ENCODE measurements at places on chromosomes 11 and 22.

DNA sequence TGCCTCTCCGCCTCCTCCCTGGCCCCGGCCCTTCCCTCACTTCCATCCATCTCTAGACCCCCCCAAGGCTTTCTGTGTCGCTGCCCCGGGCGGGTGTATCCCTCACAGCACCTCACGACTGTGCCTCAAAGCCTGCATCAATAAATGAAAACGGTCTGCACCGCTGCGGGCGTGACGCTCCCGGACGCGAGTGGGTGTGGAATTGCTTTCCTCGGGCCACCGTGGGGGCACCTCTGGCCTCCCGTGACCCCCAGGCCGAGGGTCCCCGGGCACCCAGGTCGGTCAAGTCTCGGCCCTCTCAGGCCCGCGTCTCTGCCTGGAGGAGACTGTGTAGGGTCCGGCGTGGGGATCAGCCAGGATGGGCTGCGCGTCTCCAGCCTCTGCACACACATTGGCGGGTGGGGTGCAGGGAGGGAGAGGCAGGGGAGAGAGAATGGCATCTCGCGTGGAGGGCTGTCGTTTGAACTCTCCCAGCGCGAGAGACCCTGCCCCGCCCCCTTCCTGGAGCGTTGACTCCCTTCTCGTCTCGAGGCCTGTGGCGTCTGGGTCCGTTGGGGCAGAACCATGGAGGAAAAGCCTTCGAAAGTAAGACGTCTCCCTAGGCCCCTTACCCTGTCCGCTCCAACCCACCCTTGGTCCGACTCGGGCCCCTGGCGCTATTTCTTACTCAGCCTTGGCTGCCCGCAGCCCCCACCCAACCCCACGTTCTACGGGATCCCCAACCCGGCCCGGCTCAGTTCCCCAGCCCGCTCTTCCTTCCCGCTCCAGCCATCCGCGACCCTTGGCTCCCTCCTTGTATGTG, at the start of gene CATSPERZ:
Gene CATSPERZ, plus strand, starts transcription at position 512 of the 802 bp plus-strand sequence. Its CDS starts 53 bp downstream, at position 565.
- DNase-seq, result no peak

DNA sequence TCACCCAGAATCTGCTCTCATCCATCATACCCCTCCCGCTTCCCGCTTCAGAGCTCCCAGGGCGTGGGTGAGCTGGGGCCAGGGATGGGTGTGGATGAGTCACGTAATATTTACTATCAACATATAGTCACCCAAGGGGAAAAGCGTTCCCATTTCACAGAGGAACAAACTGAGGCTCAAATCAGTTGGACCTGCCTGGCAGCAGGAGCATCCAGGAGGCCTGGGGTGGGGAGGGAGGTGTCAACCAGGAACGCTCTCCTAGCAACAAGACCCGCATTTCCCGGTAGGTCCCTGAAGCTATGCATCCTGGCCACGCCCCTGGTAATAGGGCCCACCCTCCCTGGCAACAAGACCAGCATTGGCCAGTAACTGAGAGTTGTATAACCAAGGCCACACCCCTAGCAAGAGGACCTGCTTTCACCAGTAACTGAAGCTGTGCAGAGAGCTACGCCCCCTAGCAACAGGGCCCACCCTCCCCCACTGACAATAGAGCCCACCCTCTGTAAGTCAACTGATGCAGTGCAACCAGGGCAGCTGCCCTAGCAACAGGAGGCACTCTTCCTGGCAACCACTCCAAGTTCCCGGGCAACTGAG, 32.7 kb upstream of the TXNRD2 start:
- DNase-seq, result no peak

GRCh38 chr11:134579724-134580609, 167.9 kb upstream of the B3GAT1 start:
- no peak for DNase-seq

DNA sequence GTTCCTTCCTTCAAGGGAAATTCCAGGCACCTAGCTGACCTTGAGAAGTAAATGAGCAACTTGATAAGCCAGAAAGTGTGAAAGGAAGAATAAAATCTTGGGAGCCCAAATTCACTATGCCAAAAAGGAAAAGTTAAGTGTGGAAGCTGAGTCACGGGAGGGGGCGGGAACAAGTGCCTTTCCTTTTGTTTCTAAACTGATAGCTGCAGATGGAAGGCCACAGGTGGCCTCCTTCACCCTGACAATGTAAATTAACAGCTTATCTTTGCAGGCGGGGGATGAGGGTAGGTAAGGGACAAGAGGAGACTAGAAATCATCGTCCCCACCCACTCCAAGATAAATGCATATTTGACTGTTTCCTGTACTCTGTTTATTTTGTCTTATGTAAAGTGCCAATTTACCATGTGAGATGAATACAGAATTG, 36.4 kb upstream of the TREH start:
- no peak for DNase-seq

GRCh38 chr11:17775035-17775348, 40.4 kb downstream of the KCNC1 start:
- DNase-seq, result no peak

DNA sequence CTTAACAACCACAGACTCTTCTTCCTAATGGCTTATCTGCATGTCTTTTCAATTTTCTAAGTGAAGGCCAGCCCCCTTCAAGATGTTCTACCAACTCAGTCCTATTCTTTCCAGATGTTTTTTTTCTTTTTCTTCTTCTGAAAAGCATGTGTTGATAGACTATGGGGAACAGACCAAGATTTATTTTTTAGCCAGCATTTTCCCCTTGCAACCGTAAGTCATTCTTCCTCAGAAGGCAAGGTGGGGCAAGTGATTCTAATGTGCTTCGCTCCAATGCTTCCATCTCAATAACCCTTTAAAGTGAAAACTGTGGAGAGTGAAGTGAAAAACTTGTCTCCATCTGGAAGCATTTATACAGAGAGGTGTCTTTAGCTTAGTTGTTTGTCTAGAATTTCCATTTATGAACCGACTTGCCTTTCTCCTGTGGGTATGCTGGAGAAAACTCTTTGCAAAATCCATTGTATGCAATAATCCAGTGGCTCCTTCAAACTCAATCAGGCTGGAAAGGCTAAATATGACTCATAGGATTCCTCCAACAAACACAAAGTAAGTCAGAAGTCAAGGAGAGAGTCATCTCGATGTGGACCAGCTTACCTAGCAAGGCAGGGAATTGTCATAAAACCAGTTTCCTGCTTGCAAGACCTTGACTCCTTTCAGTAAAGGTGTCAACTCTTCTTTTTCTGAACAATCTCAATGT, 83.7 kb downstream of the MAML2 start:
- DNase-seq, result no peak

DNA sequence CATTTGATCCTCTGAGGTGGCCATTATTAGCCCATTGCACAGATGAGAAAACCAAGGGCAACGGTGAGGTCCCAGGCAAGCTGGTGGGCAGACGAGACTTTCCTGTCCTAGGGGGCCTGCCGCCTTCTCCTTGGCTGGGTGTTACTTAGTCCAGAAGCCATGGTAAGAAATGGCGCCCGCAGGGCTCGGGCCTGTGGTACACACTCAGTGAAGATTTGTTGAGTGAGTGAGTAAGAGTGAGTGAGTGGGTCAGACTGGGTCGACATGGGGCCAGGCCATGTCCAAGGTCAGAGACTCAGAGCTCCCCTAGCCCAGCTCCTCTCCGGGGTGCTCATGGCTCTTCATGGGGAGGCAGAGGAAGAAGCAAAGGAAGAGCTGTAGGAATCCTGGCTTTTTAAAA, 36.0 kb downstream of the RASD2 start:
- DNase-seq, result no peak

GRCh38 chr11:111603611-111604130, 1.4 kb downstream of the SIK2 start:
- DNase-seq, result no peak

DNA sequence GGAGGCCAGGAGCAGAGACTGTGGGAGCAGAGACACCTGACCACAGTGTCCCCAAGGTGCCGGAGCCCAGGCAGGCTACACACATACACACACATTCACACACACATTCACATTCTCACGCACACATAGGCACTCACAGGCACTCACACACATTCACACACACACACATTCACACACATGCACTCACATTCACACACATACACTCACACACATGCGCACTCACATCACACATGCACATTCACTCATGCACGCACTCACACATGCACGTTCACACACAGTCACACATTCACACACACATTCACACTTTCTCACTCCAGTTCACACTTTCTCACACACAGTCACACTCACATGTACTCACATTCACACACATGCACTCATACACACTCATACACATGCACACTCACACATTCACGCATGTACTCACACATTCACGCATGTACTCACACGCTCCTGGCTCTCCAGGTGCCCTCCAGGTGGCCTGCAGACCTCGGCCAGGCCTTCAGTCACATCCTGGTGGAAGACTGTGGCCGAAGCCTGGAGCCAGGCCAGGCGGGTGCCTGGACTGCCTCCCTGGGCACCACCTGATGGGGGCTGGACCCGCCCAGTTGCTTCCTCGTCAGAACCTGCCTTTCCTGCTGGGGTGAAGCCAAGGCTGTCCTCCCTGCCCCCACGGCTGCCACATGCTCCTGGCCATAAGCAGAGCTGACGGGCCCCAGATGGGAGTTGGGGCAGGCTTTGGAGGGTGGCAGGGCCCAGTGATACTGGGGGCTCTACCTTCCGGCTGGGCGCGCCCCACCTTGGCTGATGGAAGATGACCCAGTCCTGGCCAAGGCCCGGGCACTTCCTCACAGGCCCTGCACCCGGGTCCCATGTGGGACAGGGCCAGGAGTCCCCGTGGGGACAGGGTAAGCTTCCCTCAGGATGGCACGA, 89.5 kb downstream of the WNT7B start:
- no peak for DNase-seq

DNA sequence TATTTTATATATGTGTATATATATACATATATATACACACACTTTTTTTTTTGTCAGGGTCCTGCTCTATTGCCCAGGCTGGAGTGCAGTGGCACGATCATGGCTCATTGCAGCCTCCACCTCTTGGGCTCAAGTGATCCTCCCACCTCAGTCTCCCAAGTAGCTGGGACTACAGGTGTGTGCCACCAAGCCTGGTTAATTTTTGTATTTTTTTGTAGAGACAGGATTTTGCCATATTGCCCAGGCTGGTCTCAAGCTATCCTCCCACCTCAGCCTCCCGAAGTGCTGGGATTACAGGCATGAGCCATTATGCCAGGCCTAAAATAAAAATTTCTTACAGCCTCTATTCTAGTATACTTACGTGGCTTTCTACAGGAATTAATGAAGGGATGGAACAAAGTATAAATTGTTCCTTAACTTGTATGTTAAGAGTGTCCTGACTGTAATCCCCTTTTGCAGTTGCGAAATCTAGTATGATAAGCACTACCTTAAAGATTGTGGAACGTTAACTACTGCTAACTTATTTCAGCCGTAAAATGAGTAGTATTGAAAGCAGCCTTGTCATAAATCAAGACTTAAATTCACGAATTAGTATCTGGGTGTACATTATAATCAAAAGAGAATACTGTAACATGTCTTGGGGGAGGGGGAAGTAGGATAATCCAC, 2.1 kb downstream of the TRAF6 start:
- no peak for DNase-seq

DNA sequence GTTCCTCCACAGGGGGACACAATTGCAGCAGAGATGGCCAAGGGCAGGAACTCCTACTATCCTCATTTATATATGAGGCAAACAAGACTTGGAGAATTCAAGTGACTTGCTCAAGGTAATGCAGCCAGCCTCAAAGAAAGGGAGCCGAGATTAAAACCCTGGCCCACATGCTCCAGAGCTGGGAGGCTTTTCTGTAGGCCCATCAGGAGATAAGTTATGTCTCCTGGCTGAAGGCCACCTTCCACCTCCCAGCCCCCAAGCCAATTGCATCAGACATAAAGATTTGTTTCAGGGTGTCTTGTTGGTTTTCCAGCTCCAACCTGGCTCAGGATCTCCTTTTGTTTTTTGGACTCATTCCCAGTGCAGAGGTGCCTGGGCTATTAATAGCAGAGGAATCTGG, 59.5 kb downstream of the SMIM38 start:
- no peak for DNase-seq

- DNase-seq, result no peak
Measured at GRCh38 chr11:115720602-115721245, 216.5 kb upstream of the CADM1 start.

DNA sequence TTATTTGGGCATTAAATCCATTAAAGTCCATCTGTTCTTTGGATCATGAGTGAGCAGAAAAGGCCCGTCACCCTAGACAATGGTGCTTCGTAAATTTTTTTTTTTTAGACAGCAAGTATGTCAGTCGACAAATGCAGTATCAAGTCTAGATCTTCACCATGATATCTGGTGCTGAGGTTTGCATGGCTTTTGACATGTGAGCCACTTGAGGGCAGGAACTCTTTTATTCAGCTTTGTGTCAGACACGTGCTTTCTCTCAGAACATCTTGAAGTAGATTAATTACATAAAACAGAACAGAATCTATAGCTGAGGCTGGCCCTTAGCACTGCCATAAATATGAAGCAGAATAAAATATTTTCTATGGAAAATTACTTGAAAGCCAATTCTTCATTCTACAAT, 62.9 kb upstream of the CARD18 start:
- no peak for DNase-seq

GRCh38 chr11:44893308-44893822, 57.3 kb downstream of the TP53I11 start:
- DNase-seq, result no peak

GRCh38 chr11:132804258-132804657, 728.0 kb downstream of the OPCML start:
- no peak for DNase-seq

DNA sequence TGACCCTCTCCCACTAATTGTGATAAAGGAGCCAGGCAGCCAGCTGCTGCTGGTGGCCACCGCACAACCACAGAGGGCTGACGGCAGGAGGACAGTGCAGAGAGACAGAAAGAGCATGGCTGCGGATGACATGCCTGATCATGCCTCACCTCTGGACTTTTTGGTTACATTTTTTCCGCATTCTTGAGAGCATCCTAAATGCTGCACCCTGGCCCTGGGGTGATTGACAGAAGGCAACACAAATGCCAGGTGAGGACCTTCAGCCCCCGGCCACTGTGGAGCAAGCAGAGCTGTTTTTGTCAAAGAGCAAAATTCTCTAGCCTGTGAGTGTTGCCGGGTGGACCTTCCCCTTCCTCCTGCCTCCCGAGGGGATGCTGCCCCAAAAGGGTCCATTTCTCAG, 78.5 kb downstream of the RPS6KA4 start:
- no peak for DNase-seq

GRCh38 chr11:122807731-122808477, 30.4 kb upstream of the CRTAM start:
- no peak for DNase-seq

- no peak for DNase-seq
Measured at GRCh38 chr11:41872426-41872825, 413.0 kb upstream of the LRRC4C start.

DNA sequence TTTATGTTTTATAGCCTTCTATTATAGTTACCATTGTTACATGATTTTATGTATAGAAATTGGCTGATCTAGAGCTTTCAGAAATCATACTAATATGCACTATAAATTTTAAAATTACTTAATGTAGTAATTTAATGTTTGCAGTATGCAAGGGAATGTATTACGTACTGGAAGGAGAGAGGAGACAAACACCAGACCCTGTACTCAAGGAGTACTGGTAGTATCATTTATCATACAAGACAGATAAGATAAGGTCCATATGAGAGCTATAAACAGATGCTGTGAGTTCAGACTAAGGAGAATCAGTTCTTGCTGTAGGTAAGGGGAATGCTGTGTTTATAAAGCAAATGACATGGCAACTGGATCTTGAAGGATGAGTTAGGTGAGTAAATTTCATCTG, 765 bp downstream of the BCO2 start:
- no peak for DNase-seq

Data from T1000 (cell line).